Stimulated activated CD8-positive, alpha-beta memory T cell treated with anti-CD3 and anti-CD28 coated beads, Interleukin-4, amount 100 ng/mL, for 1 hour (primary cell): ENCODE measurements at places on chromosomes 2 and 18.

- no peak for DNase-seq
Measured at GRCh38 chr2:211930331-211930730, 608.3 kb downstream of the ERBB4 start.

DNA sequence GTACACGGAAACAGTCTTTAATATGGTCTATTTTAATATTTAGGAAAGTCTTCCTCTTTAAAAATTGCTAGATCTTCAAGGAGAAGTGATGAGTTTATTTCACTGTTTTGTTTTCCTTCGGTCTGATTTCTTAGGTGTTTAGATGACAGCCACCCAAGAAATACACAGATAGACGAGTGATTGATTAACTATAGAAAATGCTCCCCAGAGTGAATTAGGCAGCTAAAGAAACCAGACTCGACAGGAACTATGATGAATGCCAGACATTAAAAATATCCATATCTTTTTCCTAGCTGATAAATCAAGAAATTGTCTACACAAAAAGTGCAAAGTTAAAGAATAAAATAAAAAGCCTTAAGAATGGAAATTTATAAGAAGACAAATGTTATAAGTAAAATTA is 888.7 kb upstream of the CNTNAP5 start:
- DNase-seq, result no peak

DNA sequence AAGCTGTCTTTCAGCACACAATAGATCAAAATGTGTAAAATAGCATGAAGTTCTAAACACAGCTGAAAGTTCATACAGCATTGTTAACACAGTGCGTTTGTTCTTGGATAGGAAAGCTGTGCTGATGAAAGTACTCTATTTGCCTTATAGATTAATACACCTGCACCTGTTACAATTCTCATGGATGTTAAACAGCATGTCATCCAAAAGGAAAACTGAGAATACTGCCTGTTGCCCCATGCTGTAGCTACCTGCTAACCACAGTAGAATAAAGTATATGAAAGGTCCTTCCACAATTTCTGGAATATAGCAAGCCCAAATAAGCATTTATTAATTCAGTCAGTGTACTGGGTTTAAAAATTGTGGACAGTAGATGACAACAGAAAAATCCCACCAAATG is 166.7 kb upstream of the DTNA start:
- DNase-seq, result no peak

DNA sequence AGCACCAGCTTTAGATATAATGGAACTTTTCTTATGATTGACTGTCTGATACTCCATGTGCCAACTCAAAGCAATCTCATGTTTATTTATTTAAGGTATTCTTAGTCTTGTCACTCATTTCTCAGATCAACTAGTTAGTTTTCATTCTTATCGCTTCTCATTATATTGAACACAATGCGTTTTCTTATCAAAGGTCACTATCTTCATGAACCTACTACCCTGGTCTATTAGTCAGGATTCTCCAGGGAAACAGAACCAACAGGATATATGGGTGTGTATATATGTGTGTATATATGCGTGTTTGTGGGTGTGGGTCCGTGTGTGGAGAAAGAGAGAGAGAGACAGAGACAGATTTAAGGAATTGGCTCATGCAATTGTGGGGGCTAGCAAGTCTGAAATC is 619.9 kb downstream of the ZEB2 start:
- no peak for DNase-seq

GRCh38 chr2:105683011-105683492 is 61.7 kb upstream of the NCK2 start:
- DNase-seq, result no peak

GRCh38 chr2:64015391-64015790 is 3.8 kb downstream of the VPS54 start:
- DNase-seq, result no peak

GRCh38 chr2:10283106-10284062 is 19.3 kb upstream of the HPCAL1 start:
- DNase-seq, result no peak

GRCh38 chr2:187567126-187567525 is 12.9 kb upstream of the TFPI start:
- DNase-seq, result no peak

DNA sequence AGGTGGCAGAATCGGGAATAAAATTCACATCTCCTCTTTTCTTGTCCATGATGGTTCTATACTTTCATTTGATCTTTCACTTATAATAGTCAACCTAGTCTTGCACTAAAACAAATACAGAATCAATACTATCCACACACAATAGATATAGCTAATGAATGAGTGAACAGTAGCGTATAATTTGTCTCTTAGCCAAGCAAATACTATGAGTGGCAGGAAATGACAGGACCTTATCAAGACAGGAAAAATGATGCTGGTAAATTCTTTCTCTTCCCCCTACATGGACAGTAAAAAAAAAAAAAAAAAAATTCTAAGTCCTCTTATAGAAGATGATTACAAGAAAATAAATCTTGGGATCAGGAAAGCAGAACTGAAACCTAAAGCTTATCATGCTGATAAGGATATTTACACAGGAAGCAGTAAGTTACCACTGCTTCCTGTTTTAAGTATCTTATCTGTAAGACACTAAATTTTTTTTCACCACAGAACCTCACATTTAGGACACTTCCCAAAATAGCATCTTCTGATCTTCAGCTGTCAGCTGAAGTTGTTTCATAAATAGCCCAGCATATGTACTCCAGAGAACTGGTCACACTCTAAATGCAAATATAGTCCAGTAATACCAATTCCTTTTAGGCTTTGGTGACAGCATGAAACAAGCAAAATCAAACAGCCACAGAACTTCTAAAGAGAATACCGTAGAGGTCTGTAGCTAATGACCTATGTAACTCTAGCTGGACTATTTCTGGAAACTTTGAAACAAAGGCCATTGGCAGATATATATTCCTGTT is 27.0 kb downstream of the IRS1 start:
- no peak for DNase-seq

- DNase-seq, result no peak
Measured at GRCh38 chr2:195214072-195214471, 443.0 kb upstream of the SLC39A10 start.

DNA sequence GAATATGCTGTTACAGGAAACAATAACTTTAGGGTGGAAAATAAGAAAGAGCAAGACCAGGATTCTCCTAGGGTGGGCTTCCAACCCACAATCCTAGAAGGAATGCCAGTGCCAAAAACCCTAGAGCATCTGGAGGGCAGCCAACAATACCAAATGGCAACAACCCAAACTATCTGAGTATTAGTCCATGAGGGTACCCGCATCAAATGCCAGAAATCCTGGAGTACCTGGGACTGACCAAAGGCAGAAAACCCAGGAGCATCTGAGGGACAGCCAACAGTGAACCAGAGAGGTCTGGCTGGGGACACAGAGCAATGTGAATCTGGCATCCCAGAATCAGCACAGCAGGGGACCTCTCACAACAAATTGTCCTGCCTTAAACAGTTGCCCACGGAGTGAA is 126.3 kb downstream of the SCG2 start:
- no peak for DNase-seq

GRCh38 chr2:154849482-154849881 is 151.0 kb downstream of the KCNJ3 start:
- no peak for DNase-seq

DNA sequence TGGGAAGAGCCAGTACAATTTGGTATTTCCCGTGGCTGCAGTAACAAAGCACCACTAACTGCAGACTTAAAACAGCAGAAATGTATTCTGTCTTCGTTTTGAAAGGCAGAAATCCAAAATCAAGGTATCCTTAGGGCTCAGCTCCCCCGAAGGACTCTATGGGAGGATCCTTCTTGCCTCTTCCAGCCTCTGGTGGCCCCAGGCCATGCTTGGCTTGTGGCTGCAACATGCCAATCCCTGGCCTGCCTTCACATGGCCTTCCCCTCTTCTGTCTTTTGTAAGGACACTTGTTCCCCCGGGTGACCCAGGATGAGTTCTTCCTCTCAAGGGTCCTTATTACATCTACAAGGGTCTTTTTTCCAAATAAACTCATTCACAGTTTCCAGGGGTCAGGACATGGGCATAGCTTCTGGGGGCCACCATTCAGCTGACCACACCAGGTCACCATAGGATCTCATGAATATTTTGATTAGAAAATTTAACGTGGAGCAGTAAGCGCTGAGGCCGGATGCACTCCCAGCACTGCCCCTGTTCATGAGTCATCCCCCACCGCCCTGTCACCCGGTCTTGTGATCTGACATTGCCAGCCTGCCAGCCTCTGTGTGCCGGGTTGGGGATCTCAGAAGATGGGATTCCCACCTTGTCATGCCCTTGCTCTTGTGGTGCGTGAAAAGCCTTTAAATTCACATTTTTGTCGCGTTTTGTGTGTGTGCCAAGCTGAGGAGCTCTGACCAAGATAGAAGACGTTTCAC is 61.2 kb upstream of the B3GNT7 start:
- no peak for DNase-seq

DNA sequence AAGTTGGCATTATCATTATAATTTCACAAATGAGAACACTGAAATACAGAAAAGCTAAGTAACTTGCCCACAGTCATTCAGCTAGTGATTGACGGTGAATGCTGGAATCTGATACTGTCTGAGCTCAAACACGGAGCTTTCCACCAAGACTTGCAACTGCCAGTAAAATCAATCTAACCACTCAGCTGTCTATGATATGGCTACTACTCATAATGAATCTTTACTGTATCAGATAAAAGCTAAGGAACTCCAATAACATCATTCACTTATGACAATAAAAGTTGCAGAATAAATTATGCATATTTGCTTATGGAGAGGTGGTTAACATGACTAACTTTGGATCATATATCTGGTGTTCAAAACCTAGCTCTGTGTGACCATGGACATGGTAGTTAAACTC is 279.4 kb upstream of the NXPH2 start:
- DNase-seq, result no peak

- DNase-seq, result no peak
Measured at GRCh38 chr2:40844353-40845277, 392.7 kb upstream of the SLC8A1 start.

DNA sequence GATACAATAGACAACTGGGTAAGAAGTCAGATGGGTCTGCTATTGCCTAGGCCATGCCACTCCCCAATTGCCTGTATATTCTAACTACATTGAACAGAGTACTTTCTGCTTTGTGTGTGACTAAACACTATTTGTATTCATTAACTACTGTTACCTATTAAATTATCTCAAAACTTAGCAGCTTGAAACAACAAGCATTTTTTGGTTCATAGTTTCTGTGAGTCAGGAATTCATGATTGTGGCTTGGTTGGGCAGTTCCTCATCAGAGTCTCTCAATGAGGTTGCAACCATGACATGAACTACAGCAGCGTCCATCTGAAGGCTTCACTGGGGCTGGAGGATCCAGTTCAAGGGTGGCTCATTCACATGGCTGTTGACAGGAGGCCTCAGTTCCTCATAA is 205.7 kb downstream of the EN1 start:
- DNase-seq, result no peak

DNA sequence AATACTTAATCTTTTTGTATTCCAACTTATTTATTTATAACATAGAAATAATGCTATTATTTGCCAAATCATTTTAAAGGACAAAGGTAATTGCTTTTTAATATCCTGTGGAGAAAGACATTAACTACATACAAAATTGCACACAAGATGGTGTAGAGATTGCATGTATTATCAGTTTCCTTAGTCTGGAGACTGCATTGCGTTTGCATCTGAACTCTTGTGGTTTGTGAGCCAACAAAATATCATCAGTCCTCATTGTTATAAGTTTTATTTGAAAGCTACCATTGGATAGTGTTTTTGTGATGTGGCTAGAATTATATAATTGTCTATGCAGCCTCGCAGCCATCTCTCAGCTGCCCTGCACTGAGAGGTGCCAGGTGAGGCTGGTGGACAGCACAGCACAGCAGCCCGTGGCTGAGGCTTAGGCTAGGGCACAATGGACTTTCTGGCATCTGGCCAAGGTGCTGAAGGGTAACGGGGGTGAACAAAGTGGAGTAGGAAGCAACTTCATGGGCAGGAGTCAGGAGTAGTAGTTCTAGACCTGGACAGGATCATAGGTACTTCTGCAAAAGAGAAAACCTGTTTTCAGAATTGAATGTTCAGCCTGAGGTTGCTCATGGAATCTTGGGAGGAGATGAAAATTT is 15.1 kb downstream of the RASGRP3 start:
- DNase-seq, result no peak

DNA sequence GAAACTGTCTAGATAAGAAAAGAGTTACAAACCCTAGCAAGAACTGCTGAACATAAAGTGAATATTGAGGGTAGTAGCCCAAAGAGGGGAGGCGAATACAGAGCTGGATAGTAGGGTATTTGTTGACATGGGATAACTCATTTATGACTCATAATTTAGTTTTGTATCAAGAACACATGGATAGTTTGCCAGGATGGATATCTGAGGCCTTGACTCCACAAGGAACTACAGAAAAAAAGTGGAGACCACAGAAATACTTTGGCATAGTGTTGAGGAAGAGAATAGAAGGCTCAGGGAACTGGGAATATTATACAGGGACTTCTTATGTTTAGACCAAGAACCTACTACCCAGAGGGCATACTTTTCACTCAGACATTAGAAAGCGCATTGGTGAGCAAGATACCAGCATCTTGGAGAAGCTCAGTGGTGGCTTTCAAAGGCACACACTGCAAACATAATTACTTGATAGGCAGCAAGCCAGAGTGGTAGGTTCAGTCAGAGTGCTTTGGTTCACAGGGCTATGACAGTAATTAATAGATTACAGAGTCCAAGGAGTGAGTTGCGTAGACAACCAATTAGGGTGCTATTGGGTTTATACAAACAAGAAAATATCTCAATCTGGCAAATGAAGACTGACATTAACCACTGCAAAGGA is 51.9 kb upstream of the ZBTB7C start:
- DNase-seq, result no peak

DNA sequence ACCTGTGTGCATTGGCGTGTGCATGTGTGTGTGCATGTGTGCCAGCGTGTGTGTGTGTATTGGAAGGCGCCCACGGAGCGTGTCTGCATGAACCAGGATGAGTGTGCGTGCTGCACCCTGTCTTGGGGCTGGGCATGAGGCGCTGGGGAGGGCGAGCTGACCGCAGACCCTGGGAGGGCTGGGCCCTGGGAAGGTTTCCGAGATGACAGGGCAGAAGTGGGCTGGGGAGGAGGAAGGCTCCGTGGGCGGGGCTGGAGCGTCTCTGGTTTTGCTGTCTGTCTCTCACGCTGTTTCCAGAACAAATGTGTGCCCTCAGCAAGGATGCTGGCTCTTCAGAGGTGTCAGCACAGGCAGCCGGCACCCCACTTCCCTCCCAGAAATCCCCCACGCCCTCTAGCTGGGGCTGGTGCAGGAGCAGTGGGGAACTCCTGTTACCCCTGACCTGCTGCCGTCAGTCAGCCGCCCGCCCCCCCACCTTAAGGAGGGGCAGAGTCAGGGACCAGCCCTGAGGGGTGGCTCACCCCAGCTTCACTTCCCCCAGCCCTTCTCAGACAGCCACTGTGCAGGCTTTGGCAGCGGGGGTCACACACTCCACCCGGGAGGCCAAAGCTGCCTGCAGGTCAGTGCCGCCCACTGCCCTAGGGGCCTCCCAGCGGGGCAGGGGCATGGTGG is at the start of gene GPR35:
Gene GPR35, plus strand, starts transcription at position 531 of the 672 bp plus-strand sequence. CDS start 4,473 bp downstream, outside the sequence.
- DNase-seq, result peak; percentile 39
